ENCODE measurements at places on chromosomes 12 and 14.
A peak's percentile ranks its signal among the peaks of the same experiment; 100 is the strongest.

- no peak for DNase-seq
Measured at GRCh38 chr14:45715946-45716345, 462.9 kb upstream of the MIS18BP1 start.

DNA sequence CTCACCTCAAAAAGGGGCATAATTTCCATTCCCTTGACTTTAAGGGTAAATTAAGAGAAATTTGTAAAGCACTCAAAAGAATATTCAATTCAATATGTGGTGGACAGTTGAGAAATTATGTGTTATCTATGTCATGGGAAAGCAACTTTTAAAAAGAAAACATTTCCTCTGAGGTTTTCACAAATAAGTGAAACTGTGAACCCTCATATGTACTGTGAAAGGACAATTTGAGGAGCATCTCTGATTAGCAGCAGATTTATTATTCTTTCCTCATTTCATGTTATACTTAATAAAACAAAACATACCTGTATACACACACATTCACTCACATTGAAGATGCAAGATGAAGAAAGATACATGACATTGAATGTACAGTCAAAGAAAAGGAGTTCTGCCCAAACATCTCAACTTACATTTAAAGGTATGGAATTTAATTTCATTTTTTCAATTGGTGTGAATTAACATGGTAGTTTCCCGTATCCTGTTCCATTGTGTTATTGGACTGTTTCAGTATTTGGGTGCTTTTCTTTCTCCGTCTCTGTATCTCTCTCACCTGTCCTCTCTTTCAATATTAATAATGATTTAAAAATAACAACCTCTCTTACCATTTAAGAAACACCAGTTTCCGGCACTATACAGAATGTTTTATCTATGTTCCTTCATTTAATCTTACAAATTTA, at the start of gene KLRF1:
KLRF1 (plus strand) TSS at position 273 of the 680 bp plus-strand sequence; CDS start at position 337, 64 bp downstream.
- DNase-seq: no peak

DNA sequence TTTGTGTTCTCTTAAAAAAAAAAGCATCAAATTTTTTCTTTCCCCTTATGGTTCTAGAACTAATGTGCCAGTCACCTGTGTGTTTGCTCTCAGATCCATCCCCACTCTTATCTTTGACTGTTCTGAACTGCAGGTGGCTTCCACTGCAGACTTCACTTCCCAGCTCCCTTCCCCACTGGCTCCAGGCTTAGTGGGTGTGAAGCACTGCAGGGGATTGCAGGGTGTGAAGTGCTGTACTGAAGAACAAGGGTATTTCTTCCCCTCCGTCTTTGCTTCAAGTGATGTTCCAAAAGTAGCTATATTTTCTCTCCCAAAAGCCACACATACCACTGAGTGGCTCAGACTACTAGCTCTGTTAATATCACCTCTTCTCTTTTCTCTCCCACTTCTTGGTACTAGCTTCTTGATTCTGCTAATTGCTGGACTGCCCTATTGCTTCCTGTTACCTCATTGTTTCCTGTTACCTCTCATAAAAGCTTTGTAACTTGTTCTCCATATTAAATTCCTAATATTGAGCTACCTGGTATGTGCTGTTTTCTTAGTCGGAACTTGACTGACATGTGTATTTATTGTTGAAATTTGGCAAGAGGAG, 115.4 kb upstream of the PRICKLE1 start:
- no peak for DNase-seq

- no peak for DNase-seq
Measured at GRCh38 chr14:53462931-53463778, 310.0 kb upstream of the DDHD1 start.

DNA sequence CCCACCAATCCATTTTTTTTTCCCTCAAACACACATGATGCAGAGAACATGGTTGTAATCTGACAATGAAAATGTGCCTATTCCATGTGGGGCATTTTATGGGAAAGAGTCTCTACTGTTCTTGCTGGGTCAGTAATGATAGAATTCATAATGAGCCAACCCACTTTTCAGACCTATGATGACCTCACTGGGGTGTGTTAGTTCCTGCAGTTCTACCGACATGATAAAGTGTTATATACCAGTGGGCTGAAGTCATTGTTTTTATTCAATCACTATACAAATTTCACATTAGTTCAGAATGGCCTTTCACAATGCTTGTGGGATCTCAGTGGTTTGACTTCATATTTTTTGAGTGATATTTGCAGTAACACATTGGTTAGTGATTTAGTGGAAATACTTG, 47.5 kb downstream of the PPFIBP1 start:
- no peak for DNase-seq

GRCh38 chr12:80086025-80086424, 13.3 kb upstream of the OTOGL start:
- no peak for DNase-seq

GRCh38 chr12:6336079-6336888, 5.6 kb downstream of the TNFRSF1A start:
- peak; percentile 20 for DNase-seq

DNA sequence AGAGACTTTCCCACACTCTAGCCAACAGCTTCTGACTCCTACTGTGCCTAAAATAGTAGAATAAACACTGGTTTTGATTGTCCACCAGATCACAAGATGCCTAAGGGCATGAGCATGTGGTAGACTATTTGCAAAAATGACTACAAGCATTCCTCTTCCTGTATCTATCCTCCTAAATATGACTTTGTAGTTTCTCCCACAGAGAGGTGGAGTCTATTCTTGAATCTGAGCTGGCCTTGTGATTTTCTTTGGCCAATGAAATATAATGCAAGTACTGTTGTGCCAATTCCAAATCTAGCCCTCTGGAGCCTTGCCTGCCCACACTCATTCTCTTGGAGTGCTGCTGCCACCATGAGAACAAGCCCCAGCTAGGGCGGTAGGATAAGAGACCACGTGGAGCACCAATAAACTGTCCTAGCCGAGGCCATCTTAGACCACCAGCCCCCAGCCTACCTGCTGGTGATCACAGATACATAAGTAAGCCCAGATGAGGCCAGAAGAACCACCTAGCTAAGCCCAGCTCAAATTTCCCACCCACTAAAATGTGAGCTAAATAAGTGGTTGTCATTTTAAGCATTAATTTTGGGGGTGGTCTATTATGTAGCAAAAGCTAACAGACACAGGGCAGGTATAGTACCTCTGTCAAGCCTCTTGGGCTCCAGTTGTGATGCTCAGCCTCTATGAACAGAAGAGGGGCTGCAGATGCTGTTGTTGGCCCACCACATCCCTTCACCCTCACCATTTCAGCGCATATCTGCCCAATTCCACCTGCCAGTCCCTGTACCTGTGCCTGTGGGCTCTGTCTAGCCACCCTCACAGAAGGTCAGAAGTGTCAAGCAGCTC, 17.9 kb downstream of the ZFP36L1 start:
- no peak for DNase-seq

GRCh38 chr14:69671365-69672030, 60.1 kb downstream of the SUSD6 start:
- no peak for DNase-seq

DNA sequence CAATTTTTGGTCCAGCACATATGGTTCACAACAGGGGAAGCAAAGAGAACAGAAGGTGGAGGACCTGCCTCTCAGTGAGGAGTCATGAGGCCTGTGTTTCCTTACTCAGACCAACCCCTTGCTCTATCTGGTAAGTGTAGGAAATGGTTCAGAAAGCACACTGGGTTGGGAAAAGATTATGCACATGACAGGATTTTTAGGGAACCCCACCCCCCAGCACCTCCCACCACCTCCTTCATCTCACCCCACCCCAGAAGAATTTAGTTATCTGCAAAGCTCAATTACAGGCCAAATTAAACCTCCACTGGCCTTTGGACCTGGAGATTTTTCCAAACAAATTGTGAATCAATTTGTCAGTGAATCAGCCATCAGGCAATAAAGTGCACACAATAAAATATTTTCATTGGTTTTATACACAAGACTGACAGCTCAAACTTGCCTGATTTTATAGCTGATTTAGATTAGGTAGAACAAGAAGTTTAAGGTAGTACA, 132.8 kb downstream of the DACT1 start:
- no peak for DNase-seq

Data from T-helper 1 cell (primary cell).